ENCODE measurements at places on chromosomes 1 and 21.

DNA sequence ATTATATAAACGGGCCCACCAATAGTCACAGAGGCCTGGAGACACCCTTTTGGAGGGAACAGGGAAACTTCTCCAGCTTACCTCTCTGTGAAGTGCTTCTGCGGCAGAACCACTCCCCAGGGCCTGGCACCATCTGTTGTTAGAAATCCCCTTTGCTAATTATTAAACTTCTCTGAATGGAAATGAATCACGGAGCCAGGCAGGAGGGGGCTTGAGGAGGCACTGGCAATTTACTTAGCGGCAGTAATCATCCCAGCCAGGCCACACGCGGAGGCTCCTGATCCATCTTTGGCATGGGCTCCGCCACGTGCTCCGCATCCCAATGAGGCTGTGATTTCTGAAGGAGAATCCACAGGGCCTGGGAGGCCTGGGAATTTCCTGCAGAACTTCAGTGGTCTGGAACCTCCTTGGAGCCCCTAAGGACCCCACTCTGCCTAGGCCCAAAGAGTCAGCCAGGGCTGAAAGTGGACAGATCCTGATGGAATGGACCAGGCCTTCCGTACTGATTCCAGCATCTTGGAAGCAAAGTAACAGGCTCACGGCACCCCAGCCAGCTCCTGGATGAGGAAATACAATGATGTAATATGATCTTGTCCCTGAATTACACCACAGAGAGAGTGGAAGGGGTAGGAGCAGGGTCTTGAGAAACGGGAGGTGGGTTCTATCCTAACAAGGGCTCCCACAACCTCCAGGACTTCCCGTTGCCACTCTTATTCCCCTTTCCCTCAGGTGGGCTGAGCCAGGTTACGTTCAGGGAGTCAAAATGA lies 62.3 kb downstream of the GRIK3 start:
- no peak for DNase-seq

- no peak for DNase-seq
Observed at GRCh38 chr1:51306950-51307349, 23.4 kb downstream of the TTC39A start.

- DNase-seq = peak; percentile 99
Observed at GRCh38 chr21:29130270-29130969, at the start of gene MAP3K7CL. MAP3K7CL (plus strand) TSS chr21:29130644; CDS start chr21:29133345, 2,701 bp downstream.

GRCh38 chr1:3464649-3465025 lies 10.2 kb downstream of the ARHGEF16 start:
- DNase-seq = no peak

GRCh38 chr1:116020668-116021272 lies 44.5 kb downstream of the SLC22A15 start:
- DNase-seq = peak; percentile 78

DNA sequence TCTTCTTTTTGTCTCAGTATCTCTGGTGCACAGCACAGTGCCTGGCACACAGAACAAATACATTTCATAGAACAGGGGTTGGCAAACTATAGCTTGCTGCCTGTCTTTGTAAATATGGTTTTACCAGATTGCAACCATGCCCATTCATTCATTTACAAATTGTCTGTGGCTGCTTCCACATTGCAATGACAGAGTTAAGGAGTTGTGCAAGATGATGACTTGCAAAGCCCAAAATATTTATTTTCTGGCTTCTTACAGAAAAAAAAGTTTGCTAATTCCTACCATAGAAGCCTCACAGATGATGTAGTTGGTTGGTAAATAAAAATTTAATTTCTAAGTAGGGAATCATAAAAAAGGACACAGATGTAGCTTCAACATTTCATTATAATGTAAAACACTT lies 11.2 kb upstream of the HMGB4 start:
- DNase-seq = no peak

GRCh38 chr1:53413175-53414001 lies 45.8 kb upstream of the DMRTB1 start:
- DNase-seq = peak; percentile 43

DNA sequence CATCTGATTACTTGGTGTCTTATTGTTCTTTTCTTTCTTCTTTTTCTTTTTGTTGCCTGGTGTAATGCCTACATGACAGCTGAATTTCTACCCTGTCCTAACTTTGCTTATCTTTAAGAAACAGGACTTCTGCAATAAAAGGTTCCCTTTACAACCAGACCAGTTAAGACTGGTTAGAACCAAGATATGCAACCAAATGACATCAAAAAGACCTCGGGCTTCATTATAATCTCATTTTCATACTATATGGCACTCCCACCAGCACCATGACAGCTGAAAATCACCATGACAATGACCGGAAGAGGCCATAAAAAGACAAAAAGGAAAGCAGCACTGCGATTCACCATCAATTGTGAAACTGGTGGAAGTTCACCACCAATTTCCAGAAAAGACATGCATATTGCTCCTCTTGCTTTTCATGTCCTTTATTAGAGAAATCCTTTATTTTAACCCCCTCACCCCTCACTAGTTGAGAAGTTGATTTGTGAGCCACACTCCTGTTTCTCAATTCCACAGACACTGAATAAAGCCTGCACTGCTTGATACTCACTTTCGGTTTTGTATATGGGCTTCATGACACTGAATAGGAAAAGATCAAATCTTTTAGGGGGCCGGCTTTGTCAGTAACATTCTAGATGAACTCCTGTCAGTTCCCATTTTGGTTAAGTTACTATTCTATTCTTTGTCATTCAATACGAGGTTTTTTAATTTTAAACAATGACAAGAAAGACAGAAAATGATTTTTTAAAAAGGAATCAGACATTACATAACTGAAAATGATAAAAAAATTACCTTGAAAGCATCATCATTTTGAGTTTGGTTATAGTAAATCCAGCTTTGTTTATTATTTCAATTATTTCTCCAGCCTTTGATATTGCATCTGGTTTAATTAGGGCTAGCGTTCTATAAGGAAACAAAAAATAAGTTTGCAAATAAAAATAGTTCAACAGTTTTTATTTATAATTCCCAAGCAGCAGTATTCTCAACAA lies 58.1 kb downstream of the NME7 start:
- no peak for DNase-seq

GRCh38 chr1:218656301-218657037 lies 311.3 kb downstream of the TGFB2 start:
- peak; percentile 71 for DNase-seq

DNA sequence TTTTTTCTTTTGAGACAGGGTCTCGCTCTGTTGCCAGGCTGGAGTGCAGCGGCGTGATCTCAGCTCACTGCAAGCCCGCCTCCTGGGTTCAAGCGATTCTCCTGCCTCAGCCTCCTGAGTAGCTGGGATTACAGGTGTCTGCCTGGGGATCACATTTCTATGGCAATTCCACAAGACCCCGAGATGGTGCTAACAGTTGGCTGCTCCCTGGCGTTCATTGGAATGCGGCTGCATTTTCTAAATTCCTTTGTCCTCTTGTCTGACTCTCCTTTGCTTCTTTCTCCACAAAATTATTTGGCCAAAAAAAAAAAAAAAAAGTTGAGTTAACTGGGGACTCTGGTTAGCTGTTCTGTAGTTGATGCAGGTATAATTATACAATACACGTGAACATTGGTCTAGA lies 176.4 kb downstream of the ETS2 start:
- DNase-seq = peak; percentile 56

GRCh38 chr1:88462488-88463261 lies 221.4 kb upstream of the PKN2 start:
- DNase-seq = peak; percentile 29

GRCh38 chr1:42302034-42302433 lies 33.0 kb downstream of the FOXJ3 start:
- no peak for DNase-seq

- no peak for DNase-seq
Observed at GRCh38 chr21:20730441-20730840, 267.8 kb upstream of the NCAM2 start.

GRCh38 chr1:89739013-89739843 lies 81.6 kb upstream of the LRRC8D start:
- DNase-seq = peak; percentile 32

DNA sequence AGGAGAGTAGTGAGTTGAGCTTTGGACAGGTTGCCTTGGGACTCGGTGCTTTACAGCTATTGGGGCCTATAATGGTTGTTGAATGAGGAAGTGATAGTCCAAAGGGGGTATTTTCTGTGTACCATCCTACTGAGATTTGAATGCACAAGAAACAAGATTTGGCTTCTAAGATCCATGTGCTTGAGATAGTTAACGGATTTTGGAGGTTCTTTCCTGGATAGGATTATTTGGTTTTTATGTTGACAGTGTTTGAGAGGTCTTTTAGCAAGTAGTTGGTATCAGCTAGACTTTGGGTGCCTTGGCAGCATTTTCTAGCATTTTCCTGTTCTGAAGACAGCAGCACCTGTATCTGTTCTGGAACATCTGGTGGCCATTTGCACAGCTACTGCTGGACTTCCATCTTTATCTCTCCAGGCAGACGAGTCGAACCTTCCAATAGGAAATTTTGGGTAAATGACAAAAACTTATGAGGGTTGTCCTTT lies 3.6 kb upstream of the SCAF4 start:
- no peak for DNase-seq

GRCh38 chr1:66384258-66384921 lies 149.6 kb upstream of the SGIP1 start:
- no peak for DNase-seq

DNA sequence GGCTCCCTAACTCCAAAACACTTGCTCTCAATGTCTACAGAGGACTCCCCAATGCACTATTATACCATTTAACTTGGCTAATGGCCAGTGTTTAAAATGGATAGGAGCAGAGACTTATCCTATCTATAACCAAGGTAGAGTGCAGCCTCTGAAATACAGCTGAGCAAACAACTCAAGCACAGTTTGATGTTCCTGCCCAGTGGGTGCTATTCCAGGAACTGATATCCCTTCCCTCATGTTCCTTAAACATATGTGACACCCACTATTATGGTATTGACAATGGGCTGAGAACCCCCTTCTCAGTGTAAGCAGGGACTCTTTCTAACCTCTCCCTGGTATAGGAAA lies 51.7 kb downstream of the SH3GLB1 start:
- no peak for DNase-seq

- no peak for DNase-seq
Observed at GRCh38 chr1:153745417-153745816, 17.6 kb downstream of the INTS3 start.

DNA sequence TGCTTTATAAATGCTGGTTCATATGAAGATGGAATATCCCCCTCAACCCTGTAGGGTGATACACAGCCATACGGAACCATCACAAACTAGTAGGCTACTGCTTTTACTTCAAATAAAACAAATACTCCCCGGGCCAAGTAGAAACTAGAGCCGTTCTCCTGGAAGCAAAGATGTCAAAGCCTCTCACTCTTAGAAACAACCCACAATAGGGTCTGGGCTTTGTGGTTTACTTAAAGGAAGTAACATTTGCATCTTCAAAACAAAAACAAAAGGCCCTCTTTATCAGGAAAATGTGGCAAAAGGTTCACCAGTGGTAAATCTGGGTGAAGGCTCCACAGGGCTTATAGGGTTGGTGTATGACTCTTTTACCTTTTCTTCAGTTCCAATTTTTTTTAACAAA lies 49.8 kb downstream of the HLCS start:
- no peak for DNase-seq

DNA sequence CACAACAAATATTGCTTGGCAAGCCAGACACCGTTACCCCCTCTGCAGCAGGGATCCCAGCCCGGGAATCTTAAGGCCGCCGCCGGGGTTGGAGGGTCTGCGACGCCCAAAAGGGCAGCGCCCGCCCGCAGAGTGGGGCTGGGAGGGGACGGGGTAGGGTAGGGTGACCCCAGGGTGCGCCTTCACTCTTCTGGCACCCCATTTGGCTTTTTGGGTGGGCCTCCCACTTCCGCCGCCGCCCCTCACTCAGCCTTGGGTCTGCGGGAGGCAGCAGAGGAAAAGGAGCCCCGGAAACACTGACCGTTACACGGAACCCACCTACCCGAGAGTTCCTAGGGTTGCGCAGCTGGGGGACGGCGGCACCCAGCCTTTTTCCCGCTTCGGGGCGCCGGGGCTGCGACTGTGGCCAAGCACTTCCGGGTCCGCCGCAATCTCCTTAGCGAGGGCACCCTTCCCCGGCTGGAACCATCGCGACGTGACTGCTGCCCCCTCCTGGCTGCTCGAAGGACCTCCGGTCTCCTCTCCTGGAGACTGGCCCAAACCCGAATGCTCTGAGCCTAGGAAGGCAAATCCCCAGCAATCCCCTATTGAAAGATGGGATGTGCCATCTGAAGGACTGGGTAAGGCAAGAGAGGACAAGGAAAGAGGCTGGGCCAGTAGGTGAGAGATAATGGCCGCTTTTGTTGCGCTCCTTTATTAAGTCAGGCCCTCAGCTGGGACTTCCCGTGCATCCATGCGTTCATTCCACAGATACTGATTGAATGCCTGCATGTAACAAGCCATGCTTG lies at the start of gene PIGC:
TSS of gene PIGC (minus strand) at position 404 of the 788 bp plus-strand sequence. CDS start 1,447 bp downstream, outside the sequence.
- peak; percentile 91 for DNase-seq

DNA sequence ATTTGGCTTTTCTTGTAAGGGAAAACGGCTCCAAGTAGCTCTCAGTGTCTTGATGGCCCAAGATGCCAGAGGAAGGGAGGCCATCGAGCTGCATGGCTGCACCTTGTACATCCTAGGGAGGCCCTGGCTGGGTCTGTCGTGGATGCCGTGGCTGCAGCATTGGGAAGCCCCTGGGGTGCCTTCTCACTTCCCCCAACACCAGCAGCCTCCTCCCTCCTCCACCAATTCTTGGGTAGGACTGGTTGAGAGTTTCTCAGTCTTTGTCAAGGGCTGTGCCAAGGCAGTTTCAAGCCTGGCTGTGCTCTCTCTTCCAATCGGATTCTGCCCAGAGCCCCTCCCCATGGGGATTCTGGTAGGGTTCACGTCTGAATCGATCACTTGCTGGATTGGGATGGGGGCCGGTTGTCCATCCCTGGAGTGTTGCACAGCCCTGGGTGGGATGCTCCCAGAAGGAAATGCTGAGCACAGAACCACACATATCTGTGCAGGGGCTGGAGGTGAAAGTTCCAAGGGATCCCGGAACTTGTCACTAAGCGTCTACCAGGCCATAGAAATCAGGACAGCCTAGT lies 14.0 kb upstream of the SPSB1 start:
- DNase-seq = no peak

- no peak for DNase-seq
Observed at GRCh38 chr1:245578308-245578707, 423.5 kb downstream of the KIF26B start.

- no peak for DNase-seq
Observed at GRCh38 chr1:65378247-65378946, 42.1 kb upstream of the LEPR start.

DNA sequence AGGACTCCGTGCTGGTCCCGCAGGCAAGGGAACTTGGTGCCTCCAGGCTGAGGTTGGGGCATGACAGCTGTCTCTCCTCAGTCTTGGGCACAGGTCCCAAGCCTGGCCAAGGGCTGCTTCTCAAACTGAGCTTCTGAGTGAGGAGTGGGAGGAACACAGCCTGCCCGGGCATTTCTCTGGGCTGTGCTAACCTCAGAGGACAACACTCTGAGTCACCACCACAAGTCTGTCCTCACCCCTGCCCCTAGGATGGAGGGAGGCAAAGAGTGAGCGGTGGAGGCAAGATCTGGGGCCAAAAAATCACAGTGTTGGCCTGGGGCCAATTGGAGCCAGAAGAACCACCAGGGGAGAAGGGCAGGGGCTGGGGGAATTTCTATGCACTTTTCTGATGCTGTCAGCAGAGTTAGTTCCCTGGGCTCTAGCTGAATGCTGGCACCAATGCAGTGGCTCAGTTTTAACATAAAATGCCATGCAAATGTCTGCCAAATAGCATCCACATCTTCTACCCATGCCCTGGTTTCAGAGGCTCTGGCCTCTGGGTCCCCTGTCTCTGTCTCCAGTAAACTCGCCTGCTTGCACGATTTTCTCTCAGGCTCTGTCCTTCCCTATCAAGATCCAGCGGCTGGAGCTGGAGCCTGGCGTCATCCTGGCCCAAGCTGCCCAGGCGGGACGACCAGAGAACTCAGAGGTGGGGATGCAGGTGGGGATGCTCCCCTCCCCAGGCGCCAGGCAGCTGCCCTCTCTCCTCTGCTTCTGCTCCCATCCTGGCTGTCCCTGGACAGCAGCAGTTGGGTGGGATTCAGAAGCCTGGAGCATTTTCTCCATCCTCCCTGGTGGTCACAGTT lies 11.0 kb upstream of the CDK18 start:
- DNase-seq = peak; percentile 92

All from cardiac fibroblast (primary cell).